ENCODE measurements at places on chromosomes 5 and 9.

DNA sequence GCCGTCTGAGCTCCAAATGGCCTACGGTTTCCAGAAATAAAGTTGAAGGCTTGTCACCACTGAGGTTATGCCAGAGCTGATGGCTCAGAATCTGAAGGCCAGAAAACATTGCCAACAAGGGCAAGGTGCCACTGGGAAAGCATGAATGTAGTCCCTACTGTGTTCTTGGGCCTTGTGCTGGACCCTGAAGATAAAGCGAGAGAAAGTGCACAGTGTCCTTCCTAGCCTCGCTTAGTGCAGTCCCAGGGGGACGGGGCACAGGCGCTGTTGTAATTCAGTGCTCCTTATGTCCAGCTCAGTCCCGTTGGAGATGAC, 84.5 kb downstream of the NDFIP1 start:
- no peak for DNase-seq

- no peak for DNase-seq
These were observed 17.3 kb downstream of the MEGF10 start for GRCh38 chr5:127307868-127308267.

- DNase-seq = no peak
These were observed 142.7 kb downstream of the PAX5 start for GRCh38 chr9:36891341-36891811.

DNA sequence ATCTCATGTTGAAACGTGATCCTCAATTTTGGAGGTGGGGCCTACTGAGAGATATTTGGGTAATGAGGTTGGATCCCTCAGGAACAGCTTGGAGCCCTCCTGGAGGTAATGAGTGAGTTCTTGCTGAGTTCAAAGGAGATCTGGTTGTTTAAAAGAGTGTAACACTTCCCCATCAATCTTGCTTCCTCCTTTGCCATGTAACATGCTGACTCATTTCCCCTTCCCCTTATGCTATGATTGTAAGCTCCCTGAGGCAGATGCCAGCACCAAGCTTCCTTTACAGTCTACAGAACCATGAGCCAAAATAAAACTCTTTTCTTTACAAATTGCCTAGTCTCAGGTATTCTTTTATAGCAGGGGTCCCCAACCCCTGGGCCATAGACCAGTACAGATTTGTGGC, 352.3 kb downstream of the SLCO4C1 start:
- no peak for DNase-seq

GRCh38 chr9:19231904-19232822, 1.7 kb downstream of the DENND4C start:
- DNase-seq = no peak

- no peak for DNase-seq
These were observed 124.1 kb downstream of the SYK start for GRCh38 chr9:90925581-90926257.

DNA sequence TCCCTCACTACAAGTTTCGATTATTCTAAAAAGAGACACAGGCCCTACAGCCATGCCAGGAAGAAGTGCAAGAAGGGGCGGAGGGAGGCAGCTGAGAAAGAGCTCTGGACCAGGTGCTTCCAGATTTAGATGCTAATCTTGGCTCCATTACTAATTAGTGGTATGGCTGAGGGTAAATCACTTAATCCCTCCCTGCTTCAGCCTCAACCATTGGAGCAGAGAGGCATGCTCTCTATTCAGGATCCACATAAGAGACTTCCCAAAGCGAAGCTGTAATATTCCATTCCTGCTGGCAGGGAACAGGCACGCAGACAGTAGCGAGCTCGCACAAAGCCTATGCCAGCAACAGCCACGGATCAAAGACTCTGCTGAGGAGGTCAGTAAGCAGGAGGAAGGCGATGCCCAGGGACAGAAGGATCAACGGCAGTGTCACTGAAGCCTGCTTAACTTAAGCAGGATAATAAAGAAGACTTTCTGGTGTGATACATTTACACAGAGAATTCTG, 24.2 kb downstream of the LIFR start:
- no peak for DNase-seq

DNA sequence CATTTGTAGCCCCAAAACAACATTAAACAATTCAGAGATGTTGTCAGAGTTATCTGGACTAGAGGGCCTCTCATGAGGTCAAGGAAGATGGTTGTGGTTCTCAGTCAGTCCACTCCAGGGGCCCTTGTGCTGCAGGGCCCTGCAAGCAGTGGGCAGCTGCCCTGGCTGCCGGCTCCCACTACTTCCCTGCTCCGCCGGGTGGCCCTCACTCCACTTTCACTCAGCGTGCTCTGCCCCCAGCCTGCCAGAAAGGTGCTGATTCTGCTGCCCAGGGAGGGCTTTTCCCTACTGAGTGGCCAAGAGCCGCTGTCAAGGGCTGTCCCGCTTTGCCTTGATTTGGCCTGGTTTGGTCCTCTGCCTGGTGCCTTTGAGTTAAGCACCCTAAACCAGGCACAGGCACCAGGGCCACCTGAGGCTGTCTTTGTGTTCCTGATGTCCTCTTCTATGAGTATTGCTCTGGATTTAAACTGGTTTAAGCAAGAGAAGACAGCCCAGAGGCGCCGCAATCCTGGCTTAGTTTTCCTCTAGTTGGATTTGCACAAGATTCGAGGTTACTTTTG, 117.2 kb downstream of the GADD45G start:
- no peak for DNase-seq

Data from stimulated activated CD4-positive, alpha-beta T cell treated with anti-CD3 and anti-CD28 coated beads, TNF-alpha, amount 100 ng/mL, for 4 hours (primary cell).